ENCODE measurements at places on chromosomes 4 and X.
A peak's percentile ranks its signal among the peaks of the same experiment; 100 is the strongest.

GRCh38 chrX:119638725-119639471 lies 32.7 kb upstream of the NKRF start:
- DNase-seq = no peak

GRCh38 chr4:113209652-113210320 lies 160.3 kb downstream of the ANK2 start:
- DNase-seq = no peak

DNA sequence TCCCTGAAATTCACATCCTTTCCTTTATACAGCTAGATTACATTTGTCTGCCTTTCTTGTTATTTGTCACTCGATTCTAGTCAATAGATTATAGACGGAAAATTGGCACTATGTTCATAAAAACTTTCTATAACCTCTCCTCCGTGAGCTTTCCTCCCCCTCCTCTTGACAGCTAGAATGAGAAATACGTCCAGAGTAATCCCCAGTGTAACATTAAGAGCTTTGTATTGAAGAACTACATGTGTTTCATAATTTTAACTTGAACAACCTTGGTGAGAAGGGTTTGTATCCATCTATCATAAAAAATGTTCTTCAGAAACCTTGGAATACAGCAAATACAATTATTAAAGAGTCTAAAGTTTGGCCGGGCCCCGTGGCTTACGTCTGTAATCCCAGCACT lies 1707.4 kb downstream of the PCDH7 start:
- no peak for DNase-seq

DNA sequence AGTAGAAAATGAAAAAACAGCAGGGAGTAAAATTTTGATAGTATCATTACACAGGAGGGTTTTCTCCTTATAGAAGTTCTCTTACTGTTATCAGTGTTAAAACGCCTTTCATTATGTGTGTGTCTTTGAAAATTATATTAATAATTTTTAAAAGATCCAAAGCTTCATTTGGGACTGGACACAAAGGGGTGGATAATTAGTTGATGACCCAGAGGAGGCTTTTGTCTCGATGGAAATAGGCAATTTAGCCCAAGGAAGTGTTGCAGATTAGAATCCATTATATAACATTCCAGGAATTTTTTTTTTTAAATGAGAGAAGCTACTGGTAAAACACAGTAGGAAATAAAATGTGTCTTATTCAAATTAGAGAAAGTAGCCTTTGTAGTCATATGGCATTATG lies 1339.3 kb downstream of the FSTL5 start:
- no peak for DNase-seq

GRCh38 chrX:50769389-50770063 lies 44.5 kb downstream of the SHROOM4 start:
- DNase-seq = no peak

DNA sequence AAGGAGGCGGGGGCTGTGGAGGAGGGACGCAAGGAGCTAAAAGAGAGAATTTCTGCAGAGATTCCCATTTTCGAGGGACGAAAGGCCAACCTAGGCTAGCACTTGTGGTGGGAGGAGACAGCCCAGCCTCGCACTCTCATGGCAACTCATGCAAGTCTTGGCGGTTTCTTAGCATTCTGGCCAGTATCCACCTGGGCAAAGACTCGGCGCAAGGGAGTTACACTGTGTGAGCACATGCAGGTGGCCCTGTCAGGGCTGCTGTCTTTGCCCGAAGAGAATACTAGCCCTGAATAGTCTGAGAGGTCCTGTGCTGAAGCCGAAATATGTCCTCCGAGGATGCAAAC lies 15.5 kb downstream of the MCF2 start:
- no peak for DNase-seq

GRCh38 chr4:29277381-29277780 lies 1442.8 kb upstream of the PCDH7 start:
- no peak for DNase-seq

DNA sequence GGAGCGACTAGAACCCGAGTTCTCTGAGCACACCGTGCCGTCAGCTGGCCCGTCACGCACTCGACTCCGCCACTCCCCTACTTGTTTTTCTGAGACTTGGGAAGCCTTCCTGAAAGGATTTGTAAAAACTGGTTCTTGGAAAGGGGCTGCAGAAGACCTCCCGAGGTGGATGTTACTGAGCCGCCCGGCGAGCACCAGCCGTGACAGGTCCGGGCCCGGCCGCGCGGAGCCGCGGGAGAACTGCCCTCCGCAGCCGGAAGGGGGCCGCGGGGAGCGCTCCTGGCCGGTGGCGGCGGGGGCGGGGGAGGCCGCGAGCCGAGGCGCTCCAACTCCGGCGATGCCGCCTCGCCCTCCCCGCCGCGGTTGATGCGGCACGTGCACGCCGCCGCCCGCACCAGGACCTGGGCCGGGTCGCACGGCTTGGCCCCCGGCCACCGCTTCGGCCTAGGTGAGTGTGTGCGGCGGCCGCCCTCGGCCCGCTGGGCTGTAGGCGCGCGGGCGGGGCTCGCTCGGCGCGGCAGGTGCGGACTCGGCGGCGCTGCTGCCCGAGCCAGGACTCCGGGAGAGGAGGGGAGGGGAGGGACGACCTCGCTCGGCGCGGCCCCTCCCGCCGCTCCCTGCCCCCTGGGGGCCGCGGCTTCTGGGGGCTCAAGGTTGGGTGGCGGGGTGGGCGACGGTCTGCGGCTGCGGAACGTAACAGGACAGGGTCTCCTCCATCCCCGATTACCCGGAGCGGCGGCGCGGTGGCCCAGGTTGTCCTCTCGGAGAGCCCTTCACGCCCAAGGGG lies 1.7 kb downstream of the SPRY1 start:
- DNase-seq = peak; percentile 79

- no peak for DNase-seq
Measured at GRCh38 chr4:148057516-148057915, 325.6 kb downstream of the ARHGAP10 start.

GRCh38 chr4:185993328-185993973 lies 75.5 kb upstream of the TLR3 start:
- DNase-seq = no peak

DNA sequence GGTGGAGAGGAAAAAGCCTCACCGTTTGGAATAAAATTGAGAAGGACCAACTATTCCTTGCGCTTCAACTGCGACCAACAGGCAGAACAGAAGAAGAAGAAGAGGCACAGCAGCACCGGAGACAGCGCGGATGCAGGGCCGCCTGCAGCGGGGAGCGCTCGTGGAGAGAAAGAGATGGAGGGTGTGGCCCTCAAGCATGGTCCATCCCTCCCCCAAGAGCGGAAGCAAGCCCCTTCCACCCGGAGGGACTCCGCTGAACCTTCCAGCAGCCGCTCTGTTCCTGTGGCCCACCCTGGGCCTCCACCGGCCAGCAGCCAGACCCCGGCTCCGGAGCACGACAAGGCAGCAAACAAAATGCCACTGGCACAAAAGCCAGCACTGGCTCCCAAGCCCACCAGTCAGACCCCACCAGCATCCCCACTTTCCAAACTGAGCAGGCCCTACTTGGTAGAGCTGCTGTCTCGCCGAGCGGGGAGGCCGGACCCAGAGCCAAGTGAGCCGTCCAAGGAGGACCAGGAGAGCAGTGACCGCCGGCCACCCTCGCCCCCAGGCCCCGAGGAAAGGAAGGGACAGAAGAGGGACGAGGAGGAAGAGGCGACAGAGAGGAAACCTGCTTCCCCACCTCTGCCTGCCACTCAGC lies 71.2 kb downstream of the AASDH start:
- DNase-seq = no peak

- DNase-seq = no peak
Measured at GRCh38 chr4:44425614-44426208, 22.9 kb downstream of the KCTD8 start.

GRCh38 chr4:44675366-44675765 lies 2.9 kb upstream of the GUF1 start:
- no peak for DNase-seq

DNA sequence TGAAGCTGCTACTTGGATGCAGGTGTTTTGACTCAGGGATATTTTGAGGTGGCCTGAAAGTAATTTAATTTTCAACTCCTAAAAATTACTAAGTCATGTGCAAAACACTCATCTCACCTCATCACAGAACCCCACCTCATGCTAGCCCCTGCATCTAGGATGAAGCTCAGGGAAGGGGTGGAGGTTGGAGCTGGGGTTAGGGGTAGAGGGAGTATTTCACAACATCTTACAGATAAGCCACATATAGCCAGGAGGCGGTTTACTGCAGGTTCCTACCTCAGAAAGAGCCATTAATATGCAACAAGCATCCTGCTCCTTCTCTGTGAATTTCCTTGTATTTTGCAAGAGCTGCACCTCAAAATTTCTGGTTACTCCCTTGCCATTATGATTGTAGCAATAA lies 70.5 kb upstream of the TSPAN5 start:
- DNase-seq = no peak

DNA sequence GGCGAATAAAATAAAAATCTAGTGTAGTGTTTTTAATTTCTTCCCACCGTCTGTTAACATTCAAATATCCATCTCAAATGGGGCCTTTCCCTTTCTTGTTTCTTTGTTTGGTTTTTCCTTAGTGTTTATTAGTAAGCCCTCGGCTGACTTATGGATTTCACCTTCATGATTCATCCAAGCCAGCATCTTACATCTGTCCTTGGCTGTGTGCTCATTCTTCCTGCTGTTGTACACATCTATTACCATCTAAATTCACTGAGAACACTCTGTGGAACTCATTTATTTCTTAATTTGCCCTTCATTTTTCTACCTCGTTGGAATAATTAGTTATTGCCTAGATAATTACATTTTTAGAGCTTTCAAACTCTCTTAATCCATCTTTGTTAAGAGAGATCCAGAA lies 84.9 kb downstream of the SPCS3 start:
- no peak for DNase-seq

DNA sequence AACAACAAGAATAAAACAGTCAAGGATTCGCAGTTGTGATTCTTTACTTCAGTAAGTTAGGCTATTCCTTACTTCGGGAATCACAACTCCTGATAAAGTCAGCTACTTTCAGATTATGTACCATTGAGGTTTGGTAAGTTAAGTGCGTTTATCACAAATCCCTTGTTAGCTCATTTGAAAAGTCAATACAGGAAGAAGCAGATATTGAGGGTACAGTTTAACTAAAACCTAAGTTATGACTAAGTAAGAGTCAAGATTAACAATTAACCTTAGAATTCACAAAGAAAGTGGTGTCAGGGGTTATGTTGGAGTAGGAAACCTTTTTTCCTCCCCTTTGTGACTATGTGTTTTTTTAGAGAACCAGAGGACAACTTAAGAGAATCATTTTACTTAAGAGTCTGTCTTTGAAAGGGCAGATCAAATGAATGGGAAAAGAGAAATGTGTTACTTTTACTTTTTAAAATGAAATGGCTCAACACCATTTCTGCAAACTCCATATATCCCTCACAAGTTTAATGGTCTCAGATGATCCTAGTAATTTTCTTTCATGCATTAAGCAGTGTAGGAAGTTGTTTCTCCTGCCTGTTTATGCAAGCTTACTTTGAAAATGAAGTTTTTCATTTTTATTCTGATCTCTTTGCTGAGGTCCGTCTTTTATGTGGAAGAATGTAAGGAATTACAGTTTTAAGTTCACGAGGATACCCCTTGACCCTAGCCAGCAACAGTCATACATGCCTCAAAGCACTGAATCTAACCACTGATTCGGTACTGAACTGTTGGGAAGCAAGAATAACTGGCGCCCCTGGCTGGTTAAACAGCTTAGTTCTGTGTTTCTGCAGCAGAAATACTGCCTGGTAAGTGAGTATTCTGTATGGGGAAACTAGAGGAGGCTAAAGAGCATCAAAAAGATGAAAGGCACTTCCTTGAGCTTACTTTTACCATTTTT lies 211.7 kb downstream of the SLC4A4 start:
- no peak for DNase-seq

DNA sequence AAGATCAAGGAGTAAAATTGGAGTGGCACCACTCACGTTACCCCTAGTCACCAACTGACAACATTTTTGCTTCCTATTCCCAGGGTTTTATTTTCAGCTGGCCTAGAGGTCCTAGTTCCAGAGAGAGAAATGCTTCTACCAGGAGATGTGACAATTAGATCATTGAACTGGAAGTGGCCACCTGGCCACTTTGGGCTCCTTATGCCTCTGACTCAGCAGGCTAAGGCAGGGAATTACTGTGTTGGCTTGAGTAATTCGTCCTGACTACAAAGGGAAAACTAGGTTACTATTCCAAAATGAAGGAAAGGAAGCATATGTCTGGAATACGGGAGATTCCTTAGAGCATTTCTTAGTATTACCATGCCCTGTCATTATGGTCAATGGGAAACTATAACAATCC lies 831.6 kb upstream of the NDST4 start:
- no peak for DNase-seq

GRCh38 chrX:46637938-46638337 lies 64.4 kb downstream of the CHST7 start:
- DNase-seq = no peak

- no peak for DNase-seq
Measured at GRCh38 chr4:110492522-110492921, 16.6 kb downstream of the ENPEP start.

DNA sequence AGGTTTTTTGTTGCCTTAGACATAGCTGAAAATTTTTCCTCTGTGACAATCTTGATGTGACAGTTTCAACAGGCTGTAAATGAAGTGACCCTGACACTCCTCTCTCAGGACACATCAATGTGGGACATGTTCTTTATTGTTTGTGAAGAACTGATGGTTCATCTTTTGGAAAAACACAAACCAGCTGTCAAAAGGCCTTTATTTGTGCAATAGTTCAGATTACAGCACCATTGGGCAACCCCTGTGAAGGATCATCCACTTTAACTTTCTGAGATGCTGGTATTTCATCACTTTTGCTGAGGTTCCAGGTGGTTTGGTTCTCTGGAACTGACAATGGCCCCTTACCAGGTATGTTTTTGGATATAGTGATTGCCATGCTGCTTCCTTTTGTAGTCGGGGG lies 40.3 kb downstream of the OSTC start:
- no peak for DNase-seq

GRCh38 chr4:79980448-79980847 lies 92.6 kb downstream of the ANTXR2 start:
- DNase-seq = no peak

- DNase-seq = peak; percentile 84
Measured at GRCh38 chr4:1216869-1217294, 32.0 kb downstream of the CTBP1 start.

DNA sequence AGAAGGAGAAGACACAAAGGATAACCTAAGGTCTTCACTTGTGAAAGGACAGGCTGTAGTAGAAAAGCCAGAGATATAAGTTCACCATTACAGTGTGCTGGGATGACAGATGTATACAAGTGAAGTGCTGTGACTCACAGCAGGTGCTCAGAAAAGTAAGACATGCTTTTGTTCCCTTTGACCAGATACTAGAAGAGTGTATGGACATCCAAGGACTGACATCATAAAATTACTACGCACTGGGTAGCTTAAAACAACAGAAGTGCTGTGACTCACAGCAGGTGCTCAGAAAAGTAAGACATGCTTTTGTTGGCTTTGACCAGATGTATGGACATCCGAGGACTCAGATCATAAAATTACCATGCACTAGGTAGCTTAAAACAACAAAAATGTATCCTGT lies 61.6 kb upstream of the BTC start:
- DNase-seq = no peak

DNA sequence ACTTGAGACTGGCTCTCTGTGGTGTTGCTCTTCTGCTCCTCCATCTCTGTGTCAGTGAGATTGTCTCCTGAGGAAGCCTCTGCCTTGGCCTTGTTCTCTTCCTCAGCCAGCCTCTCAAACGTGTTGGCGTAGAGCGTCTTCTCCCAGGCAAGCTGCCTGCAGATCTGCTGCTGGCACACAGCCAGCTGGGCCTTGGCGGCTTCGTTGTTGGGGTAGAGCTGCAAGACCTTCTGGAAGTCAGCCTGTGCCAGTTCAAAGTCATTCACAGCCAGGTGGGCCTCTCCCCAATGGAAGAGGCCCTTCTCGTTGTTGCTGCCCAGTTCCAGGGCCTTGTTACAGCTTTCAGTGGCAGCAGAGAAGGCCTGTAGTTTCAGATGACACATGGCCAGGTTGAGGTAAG lies 159.1 kb downstream of the NDST3 start:
- DNase-seq = no peak
